ENCODE measurements at places on chromosomes 4 and X.
A peak's percentile ranks its signal among the peaks of the same experiment; 100 is the strongest.

DNA sequence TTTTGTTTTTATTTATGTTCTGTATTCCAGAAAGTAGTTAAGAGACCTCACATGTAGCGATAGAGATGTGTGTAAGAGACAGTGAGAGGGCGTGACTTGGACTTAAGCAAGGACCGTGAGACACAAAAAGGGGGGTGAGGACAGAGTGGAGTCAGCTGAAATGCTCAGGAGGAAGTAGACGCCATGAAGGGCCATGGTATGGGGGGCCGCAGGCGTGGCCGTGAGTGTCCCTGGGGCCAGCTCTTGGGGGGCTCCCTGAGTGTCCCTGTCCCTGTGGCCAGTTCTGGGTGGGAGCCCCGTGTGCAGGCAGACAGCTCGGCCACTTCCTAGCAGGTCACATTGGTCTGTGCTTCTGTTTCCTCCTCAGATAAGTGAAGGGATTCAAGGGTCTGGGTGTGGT is 23.0 kb upstream of the MSANTD1 start:
- DNase-seq, result no peak

GRCh38 chrX:138411048-138411447 is 300.5 kb downstream of the FGF13 start:
- no peak for DNase-seq

DNA sequence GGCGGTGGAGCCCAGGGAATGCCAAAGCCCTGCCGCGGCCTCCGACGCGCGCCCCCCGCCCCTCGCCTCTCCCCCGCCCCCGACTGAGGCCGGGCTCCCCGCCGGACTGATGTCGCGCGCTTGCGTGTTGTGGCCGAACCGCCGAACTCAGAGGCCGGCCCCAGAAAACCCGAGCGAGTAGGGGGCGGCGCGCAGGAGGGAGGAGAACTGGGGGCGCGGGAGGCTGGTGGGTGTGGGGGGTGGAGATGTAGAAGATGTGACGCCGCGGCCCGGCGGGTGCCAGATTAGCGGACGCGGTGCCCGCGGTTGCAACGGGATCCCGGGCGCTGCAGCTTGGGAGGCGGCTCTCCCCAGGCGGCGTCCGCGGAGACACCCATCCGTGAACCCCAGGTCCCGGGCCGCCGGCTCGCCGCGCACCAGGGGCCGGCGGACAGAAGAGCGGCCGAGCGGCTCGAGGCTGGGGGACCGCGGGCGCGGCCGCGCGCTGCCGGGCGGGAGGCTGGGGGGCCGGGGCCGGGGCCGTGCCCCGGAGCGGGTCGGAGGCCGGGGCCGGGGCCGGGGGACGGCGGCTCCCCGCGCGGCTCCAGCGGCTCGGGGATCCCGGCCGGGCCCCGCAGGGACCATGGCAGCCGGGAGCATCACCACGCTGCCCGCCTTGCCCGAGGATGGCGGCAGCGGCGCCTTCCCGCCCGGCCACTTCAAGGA is at the start of gene FGF2:
FGF2 (plus strand) TSS at position 279 of the 705 bp plus-strand sequence; CDS start at position 623, 344 bp downstream.
- no peak for DNase-seq

DNA sequence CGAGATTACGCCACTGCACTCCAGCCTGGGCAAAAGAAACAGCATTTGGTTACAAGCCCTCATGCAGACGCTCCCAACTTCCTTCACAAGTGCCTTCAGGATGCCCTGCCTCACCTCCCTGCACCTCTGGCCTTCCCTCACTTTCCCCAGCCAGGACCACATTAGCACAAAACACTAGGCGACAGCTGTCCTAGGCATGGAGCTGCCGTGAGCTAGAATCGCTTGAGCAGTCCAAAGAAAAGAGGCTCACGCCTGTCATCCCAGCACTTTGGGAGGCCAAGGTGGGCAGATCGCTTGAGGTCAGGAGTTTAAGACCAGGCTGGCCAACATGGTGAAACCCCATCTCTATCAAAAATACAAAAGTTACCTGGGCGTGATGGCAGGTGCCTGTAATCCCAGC is 15.8 kb downstream of the RNF212 start:
- DNase-seq, result no peak

GRCh38 chr4:187135878-187136277 is 412.2 kb upstream of the FAT1 start:
- DNase-seq, result no peak

DNA sequence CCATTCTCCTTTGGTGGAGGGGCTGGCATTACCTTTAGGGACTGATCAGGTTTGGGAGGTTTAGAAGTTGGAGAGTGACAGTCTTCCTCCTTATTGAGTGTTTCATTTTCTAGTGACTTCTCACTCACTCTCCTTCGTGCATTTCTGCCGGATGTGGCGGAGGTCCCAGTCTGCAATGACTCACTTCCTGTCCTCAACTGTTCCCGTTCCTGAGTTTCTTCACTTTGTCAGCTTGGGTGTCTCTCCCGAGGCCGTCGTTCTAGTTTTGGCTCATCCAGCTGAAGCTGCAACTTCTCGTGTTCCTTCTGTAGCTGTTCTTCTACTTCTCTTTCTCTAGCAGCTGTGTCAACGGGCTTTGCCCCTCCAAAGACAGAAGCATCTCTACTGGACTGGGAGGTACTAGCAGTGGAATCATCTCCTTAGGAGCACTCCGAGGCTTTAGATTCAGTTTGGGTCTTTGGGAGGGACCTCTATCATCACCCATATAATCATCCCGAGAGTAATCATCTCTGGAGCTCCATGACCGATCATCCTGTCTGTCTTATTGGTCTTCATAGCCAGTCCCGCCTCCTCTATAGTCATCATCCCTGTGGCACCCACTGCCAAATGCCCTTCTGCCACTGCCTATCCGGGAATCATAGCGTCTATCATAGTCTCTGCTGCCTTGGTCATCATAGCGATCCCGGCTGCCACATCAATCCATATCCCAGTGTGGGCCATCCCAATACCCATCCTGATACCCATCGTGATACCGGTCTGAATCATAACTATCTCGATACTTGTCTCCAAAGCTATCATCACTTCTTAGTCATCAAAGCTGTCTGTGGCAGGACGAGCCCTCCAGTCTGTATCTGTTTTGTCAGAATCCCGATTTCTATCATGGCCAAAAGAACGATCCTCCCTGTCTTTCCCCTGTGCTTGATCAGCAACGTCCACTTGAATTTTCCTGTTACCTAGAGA is 35.3 kb upstream of the VSIG4 start:
- DNase-seq, result peak; percentile 28

GRCh38 chr4:111198446-111198845 is 575.6 kb upstream of the PITX2 start:
- no peak for DNase-seq

DNA sequence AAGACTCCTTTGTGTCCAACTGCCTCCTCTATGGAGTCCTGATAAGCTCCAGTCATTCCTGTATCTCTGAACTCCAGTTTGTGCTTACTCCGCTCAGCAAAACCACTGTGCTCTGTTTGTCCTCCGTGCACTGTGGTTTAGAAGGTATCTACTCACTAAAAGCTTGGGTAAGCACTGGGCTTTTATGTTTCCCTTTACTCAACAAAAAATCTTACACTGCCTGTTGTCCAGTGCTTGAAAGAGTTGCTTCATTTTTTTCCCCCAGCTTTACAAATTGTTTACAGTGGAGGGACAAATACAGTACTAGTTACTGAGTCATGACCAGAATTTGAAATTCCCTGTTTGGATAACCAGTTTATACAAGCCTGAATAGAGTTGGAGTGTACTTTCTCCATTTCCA is 545.3 kb upstream of the FAT1 start:
- DNase-seq, result no peak

DNA sequence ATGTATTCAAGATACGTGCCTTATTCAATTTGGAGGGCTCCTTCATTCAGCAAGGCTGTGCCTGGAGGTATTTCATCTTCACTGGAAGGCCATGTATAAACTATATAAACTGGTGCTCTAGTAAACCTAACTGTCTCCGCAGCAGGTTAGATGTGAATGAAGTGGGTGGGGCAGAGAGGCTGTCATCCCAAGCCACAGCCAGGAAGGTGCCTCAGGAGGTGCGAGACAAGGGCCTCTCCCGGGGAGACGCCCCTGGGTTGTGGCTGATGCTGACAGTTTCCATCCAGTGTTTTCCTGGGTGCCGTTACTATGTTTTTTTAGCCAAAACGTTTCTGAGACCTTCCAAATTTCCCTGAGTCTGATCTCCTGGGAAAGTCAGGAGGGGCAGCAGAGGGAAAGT is 221.5 kb upstream of the RPL34 start:
- no peak for DNase-seq

DNA sequence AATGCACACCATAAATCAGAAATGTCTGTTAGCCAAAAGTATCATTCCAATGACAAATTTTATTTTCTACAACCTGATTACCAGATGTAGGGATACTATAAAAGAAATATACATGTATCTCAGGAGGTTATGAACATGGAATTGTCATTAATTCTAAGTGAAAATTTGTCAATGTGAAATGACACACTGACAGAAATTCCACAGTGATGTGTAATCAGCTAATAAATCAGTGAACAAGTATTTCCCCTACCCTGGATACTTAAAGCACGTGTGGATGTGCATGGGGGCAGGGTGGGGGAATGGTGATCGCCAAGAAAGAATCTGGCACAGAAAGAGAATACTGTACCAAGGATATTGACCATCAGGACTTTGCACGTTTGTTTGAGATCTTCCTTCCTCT is 123.6 kb downstream of the SH3RF1 start:
- DNase-seq, result no peak

- DNase-seq, result no peak
Observed at GRCh38 chr4:2858451-2859217, 15.0 kb downstream of the ADD1 start.

GRCh38 chr4:86156531-86156930 is 203.3 kb downstream of the MAPK10 start:
- DNase-seq, result no peak

GRCh38 chrX:134452596-134452995 is 7.4 kb upstream of the HPRT1 start:
- DNase-seq, result no peak

GRCh38 chr4:184032091-184032490 is 127.0 kb downstream of the STOX2 start:
- DNase-seq, result no peak

DNA sequence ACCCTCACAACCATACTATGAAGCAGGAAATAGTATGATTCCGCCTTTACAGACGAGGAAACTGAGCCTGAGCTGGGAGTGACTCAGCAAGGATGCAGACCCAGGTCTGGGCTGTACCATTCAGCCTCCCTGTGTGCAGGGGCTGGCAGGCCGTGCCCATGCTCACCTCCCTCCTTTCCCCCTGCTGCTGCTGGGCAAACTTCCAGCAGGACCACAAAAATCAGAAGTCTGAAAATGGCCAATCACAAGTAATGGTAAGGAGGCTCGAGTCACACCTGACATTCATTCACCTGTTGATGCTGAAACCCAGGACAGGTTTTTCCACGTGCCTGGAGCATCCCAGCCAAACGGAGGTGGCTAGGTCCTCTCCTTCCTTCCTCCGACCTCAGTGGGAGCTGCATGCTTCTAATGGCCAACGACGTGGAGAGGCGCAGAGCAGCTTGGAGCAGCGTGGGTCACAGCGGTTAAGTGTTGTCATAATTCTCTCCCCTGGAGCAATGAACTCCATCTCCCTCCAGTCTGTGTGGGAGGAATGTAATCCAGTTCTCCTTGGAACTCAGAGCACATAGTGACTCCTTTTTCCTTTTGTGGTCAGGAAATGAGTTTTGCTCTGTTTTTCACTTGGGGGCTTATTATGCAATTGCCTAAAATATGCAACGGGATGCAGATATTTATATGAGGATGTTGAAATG is 371.7 kb downstream of the BCOR start:
- no peak for DNase-seq

DNA sequence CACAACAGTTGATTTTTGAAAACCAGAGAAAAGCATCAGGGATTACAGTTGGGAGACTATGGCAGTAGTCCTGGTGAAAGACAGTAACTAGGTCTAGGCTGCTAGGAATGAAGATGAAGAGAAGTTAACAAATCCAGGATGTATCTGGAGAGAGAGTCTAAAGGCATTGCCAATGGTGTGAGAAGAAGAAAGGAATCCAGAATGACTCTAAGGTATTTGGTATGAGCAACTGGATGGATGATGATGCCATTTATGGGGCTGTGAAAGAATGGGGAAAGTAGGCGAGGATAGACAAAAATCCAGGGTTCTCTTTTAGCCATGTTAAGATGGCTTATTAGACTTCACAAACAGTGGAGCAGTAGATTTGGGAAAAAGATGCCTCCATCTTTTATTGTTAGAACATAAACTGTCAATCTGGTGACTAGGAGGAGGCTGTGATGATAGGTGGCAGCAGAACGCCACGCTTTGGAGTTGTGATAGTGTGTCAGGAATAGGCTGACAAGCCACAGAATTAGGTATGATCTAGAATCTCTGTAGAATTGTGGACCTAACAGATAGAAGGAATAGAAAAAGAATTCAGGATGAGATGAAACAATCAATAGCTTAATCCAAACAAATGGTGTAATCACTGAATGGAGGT is 27.3 kb upstream of the JADE1 start:
- DNase-seq, result peak; percentile 22

- no peak for DNase-seq
Observed at GRCh38 chrX:130280901-130281300, 12.2 kb upstream of the ZNF280C start.

GRCh38 chrX:130704053-130705038 is 198.7 kb downstream of the ENOX2 start:
- DNase-seq, result no peak

- no peak for DNase-seq
Observed at GRCh38 chrX:141733371-141733770, 34.8 kb upstream of the SPANXD start.

- no peak for DNase-seq
Observed at GRCh38 chr4:37662861-37663390, 23.2 kb downstream of the RELL1 start.

GRCh38 chr4:86818841-86819240 is 30.3 kb downstream of the SLC10A6 start:
- DNase-seq, result no peak

DNA sequence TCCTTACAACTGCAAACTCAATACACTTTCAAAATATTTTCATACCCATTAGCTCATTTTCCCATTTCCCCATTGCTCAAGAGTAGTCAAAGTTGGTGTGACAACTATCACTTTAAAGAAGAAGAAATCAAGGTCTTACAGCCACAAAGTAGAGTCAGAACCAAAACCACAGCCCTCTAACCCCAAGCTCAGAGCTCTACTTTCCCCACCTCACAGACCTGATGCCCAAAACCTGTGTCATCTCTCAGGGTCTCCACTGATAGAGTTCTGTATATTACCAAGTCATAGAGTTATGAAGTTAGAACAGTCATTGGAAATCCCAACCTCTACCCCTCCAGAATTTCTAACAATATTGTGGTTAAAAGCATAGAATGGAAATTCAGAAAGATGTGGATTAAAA is 505.8 kb downstream of the RAB28 start:
- no peak for DNase-seq

DNA sequence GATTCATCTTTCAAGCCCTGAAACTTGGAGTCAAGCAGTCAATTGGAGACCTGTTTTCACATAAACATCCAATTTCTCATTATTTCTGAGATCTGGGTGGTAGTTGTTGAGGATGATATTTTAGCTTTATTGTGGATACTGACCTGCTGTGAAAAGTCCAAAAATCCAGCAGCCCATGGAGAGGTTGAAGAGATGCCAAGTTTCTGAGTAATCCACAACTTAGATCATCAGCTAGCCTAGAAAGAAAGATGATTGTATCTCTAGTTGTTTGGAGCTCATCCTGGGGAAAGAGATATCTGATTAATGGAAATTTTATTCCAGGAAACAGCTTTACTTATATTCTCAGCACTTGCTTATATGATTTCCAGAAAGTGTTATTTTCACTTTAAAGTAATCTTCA is 48.6 kb upstream of the DCX start:
- no peak for DNase-seq

All from stimulated activated CD4-positive, alpha-beta T cell treated with anti-CD3 and anti-CD28 coated beads, TNF-alpha, amount 100 ng/mL, for 24 hours (primary cell).